ENCODE measurements at places on chromosomes 11 and 22. TPM values are rescaled to one million over a fixed set of nuclear protein-coding genes. Genes with fewer than 3 reads are reported as not detected.

- peak; percentile 71 for DNase-seq
Measured at GRCh38 chr11:70077411-70078094, 564 bp upstream of the ANO1 start.

The IFTAP gene
- 17.6 TPM for total RNA-seq

GRCh38 chr11:907668-908067 lies 2.9 kb downstream of the CHID1 start:
- DNase-seq, result no peak

DNA sequence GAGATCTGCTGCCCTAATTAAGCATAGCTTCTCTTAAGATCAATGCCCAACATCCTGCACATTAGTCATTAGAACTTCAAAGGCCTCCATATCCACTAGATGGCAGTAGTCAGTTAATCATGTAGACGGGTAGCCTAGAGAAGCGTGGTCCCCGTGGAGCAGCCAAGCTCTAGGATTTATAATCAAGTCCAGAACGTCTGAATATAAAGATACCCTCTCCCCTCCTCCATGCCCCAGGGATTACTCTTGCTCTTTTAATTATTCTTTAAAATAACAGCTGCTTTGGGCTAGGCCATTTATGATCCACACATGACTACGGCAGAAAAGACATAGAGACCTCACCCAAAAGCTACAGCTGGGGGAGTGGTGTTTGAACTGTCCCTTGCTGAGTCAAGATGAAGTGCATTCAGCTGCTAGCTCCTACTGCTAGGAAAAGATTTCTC lies 327.6 kb upstream of the PLET1 start:
- DNase-seq, result peak; percentile 90
